Left kidney (tissue), 8 donors: ENCODE measurements at places on chromosomes 6 and 20. TPM values are rescaled to one million over a fixed set of nuclear protein-coding genes. Genes with fewer than 3 reads are reported as not detected.

LKAAEAR1 gene
- polyA plus RNA-seq: not detected

CENPW gene
- 39.4 TPM for polyA plus RNA-seq

JAG1 gene
- 213 TPM for polyA plus RNA-seq

PRKN gene
- 7.7 TPM for polyA plus RNA-seq

KIF13A gene
- 43.1 TPM for polyA plus RNA-seq

PLCB1 gene
- 39.2 TPM for polyA plus RNA-seq

C6orf132 gene
- polyA plus RNA-seq: 4.4 TPM
